Activated CD8-positive, alpha-beta memory T cell treated with anti-CD3 and anti-CD28 coated beads, Interleukin-2, amount 10 ng/mL, durations not matched to agents 7 days and 5 days (primary cell): ENCODE measurements at places on chromosomes 7 and 10. TPM values are rescaled to one million over a fixed set of nuclear protein-coding genes. Genes with fewer than 3 reads are reported as not detected.
A peak's percentile ranks its signal among the peaks of the same experiment; 100 is the strongest.

DNA sequence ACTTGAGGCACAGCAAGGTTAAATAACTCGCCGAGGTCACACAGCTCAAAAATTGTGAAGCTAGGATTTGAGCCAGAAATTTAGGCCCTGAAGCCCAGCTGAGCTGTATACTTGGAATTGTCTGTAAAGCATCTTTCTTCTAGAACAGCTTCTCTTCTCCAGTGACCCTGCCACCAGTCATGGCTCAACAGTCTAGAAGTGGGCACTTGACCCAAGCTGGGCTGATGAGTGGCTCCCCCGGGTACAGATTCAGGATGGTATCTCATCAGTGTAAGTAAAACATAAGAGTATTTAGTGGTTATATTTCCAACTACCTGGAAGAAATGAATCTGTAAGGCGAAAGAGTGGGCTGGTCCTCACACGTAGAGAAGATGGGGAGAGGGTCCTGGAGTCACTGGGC, 243.9 kb upstream of the GPR26 start:
- DNase-seq = no peak

- no peak for DNase-seq
Measured at GRCh38 chr10:35827783-35828182, 185.7 kb upstream of the FZD8 start.

DNA sequence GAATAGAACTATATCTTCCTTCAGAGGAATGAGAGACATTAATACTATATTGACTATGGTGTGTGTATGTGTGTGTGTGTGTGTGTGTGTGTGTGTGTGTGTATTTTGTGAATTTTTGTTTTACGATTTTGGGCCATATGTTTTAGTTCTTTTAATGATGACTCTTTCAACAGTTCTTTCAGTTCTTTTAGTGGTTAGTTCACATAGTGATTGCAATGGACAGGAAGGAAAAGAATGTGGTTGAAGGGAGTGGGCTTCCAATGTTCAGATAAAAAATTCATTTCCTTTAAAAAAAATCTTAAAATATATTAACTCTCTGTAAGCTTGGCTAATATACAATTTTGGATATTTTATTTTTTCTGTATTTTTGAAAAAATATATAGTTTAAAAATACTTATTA, 315.7 kb upstream of the DGKB start:
- DNase-seq = no peak

DNA sequence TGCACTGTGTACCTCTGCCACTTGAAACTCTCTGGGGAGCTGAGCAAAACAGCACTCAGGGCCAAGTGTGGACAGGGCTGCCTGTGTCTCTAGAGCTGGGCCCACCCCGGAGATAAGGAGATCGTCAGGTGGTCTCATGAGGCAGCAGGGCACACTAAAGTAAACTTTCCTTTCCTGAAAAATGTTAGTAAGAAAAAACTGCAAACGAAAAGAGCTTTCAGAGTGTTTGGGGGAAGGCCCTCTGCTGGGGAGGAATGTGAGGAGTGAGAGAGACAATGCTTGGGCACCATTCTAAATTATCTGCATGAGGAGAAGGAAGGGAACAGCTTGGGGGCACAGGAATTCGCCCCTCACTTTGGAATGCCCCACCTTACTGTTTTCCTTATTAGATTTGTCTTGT, 127.7 kb downstream of the ATXN7L1 start:
- no peak for DNase-seq

GRCh38 chr7:128935342-128935730, 2.4 kb upstream of the IRF5 start:
- DNase-seq = no peak

DNA sequence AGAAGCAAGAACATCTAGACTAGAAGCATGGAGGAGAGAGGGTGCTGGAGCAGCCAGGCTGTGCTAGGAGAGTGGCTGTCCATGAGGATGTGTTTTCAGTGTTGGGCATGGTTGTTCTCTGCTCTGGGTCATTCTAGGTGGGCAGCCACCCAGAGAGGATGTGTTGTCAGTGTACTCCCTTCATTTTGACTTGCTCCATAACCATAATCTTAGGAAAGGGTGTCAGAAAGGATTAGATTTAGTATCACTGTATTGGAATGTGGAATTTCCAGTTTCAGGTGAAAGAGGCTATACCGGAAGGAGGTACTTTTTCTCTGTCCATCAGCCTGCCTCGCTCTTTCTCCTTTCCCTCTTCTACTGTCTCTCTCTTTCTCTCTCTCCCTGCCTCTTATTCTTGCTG, 474.5 kb upstream of the PODXL start:
- no peak for DNase-seq

DNA sequence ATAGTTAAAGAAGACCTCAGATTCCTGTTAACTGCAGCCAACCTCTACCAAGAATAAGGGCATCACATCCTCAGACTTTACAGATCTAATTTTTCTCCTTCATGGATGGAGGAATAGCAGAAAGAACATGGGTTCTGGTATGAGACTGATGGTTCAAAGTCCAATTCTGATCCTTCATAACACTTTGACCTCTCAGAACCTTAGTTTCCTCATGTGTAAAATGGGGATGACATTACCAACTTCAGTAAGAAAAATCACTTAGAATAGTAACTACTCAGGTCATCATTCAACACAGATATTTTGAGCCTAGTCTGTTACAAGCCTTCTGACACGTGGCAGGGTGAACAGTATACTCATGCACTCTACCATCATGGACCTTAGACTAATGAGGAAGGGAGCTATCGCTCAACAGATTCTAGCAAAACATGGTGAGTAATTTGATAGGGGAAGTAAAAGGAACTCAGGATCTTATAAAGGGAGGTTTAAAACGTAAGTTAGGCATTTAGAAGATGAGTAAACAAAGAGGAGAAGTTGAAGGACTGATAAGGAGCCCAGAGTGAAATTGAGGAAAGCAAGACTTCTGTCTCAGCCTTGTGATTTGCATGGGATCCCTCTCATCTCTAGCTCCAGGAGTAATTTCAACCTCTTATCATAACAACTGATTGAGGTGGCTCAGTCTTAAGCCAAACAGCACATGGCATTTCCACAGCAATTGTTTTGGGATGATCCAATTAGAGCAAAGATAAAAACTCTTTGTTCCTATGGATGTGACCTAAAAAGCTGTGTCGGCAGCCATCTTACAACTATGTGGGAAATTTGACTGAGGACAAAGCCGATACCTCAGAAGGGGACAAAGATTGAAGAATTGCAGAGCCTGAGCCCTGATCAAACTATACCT, 69.2 kb upstream of the TCF7L2 start:
- DNase-seq = no peak

Gene SFRP5
- total RNA-seq = not detected

GRCh38 chr7:135977742-135978066, 545 bp upstream of the MTPN start:
- DNase-seq = no peak

Gene GIMAP2
- total RNA-seq = 60.3 TPM

DNA sequence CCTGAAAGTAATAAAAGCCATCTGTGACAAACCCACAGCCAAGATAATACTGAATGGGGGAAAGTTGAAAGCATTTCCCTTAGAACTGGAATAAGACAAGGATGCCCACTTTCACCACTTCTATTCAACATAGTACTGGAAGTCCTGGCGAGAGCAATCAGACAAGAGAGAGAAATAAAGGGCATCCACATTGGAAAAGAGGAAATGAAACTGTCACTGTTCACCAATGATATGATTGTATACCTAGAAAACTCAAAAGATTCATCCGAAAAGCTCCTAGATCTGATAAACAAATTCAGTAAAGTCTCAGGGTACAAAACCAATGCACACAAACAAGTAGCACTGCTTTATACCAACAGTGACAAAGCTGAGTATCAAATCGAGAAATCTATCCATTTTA, 581.7 kb upstream of the TEX47 start:
- DNase-seq = no peak

DNA sequence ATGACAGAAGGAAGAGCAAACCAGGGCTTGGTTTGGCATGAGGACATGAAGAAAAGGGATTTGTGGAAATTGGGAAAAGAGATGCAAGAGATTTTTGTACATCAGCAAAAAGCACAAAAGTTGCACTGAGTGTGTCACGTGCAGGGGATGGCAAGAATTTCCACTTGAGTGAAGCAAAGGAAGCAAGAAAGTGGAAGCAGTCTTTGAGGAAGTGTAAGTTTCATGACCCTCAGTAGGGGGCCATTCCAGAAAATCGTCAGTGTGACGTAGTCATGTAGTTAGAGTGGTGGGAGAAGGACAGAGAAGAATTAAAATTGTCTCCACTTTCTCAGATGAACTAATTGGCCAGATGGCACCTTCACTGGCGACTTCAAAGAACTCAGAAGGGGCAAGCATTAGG, 123.3 kb upstream of the FZD1 start:
- DNase-seq = no peak

- no peak for DNase-seq
Measured at GRCh38 chr10:121764233-121764942, 163.4 kb downstream of the ATE1 start.

- no peak for DNase-seq
Measured at GRCh38 chr10:26839966-26840627, 20.7 kb downstream of the ABI1 start.

DNA sequence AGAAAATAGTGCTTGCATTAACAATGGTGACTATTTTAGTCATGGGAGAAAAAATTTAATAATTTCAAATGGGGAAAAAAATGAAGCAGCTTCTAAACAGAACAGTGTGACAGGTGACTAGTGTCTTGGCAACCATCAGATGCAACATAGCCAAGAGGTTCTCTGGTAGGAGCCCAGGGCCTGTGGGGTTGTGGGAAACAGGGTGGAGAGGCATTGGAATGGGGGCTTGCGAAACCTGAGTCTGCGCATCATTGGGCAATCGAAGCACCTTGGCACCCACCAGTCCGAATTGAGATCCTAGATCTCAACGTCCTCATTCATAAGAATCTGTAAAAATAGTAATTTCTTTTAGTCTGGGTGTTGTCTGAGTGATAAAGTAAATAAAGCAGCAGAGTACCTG, 19.2 kb upstream of the PARD3 start:
- DNase-seq = no peak

DNA sequence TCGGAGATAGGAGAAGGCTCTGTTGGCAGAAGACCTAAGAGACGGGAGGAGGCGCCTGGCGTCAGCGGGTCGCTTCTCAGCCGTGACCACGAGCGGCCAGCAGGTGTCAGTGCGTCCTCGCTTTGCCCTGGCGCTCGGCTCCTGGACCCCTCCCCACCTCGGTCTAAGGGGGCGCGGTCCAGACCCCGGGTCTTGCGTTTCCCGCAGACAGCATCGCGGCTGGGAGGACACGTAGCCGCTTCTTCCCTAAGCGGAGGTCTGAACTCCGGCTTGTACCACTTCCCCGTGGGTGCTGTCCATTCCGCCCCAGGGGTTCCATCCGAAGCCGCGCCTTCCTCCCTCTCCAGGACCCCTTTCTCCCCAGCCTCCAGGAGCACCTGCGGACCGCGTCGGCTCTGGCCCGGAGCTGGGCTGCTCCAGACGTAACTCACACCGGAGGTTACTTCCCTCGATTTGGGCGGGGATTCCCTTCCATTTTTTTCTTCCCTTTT, 593 bp upstream of the ADRA2A start:
- peak; percentile 64 for DNase-seq

DNA sequence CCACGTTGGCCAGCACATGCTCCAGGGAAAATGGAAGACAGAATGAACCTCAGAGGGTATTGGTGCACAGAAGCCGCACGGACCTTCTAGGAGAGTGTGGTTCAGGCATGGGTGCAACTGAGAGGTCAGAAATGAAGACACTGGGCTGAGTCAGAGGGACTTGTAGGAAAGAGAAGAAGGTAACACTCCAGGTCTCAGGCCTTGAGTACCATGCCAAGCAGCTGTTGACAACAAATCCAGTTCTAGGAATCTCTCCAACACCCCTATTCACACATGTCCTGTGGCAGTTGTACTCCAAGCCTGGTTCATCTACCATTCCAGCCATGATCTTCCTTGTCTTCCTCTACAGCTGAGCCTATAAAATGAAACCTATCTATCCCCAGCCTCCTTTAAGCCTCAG, 251.6 kb downstream of the USP6NL start:
- DNase-seq = no peak

- DNase-seq = peak; percentile 87
Measured at GRCh38 chr10:59880971-59881510, 25.3 kb downstream of the CCDC6 start.

DNA sequence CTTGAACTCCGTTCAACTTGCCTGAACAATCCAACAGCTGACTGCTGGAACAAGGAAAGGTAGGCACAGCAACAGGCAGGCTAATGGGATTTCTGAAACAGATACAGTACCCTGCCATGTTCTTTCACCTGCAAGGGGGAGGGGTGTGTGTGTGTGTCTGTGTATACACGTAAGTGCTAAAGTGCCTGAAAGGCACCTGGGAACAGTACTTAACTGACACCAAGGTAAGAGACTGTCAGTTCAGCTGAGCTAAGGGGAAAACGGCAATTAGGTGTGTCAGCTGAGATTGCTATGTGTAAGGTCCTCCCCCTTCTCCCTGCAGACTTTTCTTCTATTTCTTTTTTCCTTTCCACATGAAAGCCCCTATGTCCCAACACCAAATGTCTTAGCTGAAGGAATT, 27.0 kb downstream of the NAMPT start:
- no peak for DNase-seq
